ENCODE measurements at places on chromosomes 1 and 21.
A peak's percentile ranks its signal among the peaks of the same experiment; 100 is the strongest.

GRCh38 chr1:5267603-5268235, 613.3 kb downstream of the AJAP1 start:
- no peak for DNase-seq

DNA sequence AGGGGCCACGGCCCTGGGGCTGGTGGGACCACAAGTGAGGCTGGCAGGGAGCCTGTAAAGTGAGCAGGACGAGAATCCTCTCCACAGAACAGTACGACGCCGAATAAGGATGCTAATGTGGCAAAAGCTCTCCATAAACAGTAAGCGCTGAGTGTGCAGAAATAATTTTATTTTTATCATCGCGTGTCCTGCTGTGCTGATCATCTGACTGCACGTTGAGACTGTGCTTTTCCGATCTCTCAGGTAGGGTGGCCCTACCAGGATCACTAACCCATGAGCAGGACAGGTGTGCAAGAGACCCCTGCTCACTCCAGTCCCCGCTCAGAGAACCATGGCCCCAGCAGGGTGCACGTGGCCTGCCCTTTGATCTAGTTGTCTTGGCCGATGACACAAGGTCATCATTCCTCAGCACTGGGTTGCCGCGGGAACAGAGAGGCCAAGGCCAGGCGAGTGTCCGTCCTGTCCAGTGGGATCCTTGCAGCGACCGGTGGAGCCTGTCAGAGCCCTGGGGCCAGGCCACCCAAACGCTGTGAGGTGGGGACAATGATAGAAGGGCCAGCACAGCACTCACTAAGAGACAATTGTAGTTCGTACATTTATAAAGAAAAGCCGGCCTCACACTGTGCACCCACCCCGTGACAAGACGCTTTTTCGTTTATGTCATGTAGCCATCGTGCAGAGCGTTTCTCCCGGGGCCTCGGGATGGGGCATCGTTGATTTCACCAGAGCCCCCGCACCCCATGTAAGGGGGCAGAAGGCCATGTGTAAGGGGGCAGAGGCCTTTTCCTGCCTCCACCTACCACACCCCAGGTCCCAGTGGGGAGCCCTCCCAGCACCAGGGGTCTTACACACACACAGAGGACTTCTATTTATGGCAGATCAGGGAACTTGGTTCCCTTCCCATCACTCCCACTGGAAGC, 52.7 kb upstream of the ADARB1 start:
- no peak for DNase-seq

- DNase-seq: no peak
Measured at GRCh38 chr21:44071359-44072104, 35.7 kb upstream of the PWP2 start.

- no peak for DNase-seq
Measured at GRCh38 chr21:28375708-28376385, 616.8 kb downstream of the LTN1 start.

DNA sequence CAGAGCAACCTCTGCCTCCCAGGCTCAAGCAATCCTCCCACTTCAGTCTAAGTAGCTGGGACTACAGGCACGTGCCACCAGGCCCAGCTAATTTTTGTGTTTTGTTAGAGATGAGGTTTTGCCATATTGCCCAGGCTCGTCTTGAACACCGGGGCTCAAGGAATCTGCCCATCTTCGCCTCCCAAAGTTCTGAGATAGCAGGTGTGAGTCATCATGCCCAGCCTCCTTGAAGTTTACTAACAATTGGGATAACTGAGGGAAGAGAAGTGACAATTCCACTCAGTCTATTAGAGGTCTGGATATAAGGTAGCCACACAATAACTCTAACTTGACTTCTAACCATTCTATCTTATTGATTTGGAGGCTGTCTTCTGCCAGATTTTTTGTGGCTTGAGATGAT, 6.3 kb upstream of the RCC1 start:
- no peak for DNase-seq

- no peak for DNase-seq
Measured at GRCh38 chr1:99731384-99731783, 35.1 kb downstream of the FRRS1 start.

DNA sequence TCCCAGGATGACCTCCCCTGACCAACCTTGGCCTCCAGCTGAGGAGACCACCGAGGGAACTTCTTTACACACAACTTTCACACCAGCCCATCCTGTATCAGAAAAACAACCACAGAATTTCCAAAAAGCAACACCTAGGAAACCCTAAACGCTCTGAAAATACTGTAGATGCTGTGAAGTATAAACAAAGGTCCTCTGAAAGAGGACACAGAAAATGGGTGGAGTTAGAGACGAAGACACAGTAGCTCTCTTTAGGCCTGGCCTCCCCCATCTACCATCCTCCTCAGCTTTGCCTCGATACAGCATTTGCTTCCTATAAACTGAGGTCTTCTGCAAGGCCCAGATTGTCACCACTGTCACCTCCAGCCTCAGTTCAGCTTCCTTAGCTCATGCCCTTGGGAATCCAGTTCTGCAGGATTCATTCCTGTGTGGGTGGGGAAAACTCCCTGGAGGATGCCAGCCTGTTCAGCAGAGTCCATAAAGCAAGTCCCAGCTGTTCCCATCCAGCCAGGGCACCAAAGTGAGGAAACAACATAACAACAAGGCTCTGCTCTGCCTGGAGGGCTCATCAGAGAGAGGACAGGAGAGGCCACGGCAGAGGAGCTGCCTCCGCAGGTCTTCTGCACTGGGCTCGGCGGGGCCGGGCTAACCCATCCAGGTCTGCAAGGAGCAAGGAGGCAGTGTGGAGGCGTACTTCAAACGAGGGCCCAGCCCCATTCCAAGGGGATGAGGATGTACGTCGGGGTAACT, 15.0 kb downstream of the PIK3C2B start:
- DNase-seq: no peak

DNA sequence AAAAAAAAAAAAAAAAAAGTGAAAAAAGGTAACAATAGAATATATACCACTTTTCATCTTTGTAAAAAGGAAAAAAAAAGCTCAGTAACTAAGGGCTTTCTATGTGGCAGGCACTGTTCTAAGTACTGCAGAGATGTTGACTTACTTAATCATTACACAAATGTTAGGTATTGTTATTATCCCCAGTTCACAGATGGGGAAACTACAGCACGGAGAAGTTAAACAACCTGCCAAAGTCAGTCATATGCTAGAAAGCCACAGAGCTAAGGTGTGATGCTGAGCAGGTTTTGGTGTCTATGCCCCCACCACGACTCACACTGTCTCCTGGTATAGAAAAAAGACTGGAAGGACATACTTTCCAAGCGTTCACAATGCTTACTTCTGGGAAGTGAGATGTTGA, 6.6 kb upstream of the PNRC2 start:
- DNase-seq: no peak

DNA sequence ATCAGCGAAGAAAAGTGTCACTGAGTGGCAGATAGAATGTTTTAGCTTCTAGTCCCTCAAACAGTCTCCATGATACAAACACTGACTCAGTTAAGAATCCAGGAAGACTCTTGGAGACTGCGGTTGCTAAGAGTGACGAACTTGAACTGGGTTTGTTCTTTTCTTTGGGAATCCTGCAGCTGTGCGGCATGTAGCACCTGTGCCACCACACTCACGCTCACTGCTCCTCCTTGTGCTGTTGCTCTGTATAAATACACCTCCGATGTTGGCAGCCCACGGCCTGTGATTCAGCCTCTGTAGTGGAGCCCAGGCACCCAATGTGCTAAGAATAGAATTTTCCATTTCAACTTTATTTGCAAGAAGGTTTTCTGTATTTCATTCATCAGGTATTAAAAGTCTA, 5.5 kb upstream of the PPIE start:
- no peak for DNase-seq

DNA sequence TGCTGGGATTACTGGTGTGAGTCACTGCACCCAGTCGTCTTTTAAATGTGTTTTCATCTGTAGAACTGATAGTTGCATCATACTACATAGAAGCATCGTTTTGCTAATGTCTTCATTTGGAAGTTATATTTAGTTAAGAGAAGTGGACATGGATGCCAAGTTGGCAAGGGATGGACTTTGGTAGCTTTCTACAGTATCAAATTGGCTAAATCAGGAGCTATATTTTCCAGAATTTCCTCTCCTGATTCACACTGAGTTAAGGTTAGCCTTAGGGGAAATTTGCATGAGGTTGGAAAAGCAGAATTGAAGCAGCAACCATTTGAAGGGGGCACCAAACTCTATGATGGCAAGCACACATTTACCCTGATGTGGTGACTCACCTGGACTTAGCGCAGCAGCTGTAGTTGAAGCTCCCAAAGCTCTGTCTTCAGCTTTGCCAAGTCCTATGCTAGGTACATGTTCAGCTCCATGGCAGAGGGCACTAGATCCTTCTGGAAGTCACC, 43.9 kb downstream of the DUSP10 start:
- DNase-seq: no peak

DNA sequence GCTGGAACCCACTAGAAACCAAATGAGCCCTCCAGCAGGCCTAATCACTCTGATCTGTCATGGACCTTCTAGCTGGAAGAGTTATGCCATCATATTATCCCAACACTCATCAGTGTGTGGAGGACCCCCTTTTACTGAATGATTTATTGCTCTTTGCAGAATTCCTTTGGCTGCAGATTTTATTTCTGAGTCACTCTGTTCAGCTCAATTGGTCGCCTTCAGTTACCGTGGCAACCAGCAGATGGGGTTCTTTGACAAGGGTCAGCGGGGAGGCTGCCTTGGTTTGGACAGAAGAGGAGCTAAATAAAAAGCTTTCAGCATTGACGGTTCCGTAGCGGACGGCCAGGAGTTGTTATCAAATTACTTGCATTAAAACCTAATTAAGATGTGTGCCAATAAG, 220.1 kb downstream of the SDCCAG8 start:
- DNase-seq: no peak

- peak; percentile 77 for DNase-seq
Measured at GRCh38 chr1:2494323-2494693, 18.2 kb downstream of the PLCH2 start.

GRCh38 chr21:46131838-46132651, 23.3 kb downstream of the FTCD start:
- no peak for DNase-seq

GRCh38 chr1:204069887-204070286, 3.0 kb upstream of the SOX13 start:
- no peak for DNase-seq

GRCh38 chr1:79852004-79852403, 845.5 kb upstream of the ADGRL4 start:
- DNase-seq: no peak

DNA sequence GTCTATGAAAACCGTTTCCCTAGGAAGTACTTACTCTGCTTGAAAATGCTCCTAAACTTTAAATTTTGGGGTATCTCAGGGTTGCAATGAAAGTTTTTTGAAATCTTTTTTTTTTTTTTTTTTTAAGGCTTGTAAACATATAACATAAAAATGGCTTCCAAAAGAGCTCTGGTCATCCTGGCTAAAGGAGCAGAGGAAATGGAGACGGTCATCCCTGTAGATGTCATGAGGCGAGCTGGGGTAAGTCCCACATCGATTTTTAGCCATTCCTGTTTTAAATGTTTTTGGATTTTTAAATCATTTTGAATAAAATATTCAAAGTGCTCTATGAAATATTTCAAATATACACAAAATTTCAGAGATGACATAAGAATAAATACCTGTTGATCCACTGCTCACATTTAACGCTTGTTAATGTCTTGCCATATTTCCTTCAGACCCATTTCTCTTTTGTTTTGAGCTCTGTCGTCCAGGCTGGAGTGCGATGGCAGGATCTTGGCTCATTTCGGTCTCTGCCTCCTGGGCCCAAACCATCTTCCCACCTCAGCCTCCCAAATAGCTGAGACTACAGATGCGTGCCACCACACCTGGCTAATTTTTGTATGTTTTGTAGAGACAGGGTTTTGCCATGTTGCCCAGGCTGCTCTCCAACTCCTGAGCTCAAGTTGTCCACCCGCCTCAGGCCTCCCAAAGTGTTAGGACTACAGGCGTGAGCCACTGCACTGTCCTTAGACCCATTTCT, 1.3 kb downstream of the PARK7 start:
- DNase-seq: no peak

DNA sequence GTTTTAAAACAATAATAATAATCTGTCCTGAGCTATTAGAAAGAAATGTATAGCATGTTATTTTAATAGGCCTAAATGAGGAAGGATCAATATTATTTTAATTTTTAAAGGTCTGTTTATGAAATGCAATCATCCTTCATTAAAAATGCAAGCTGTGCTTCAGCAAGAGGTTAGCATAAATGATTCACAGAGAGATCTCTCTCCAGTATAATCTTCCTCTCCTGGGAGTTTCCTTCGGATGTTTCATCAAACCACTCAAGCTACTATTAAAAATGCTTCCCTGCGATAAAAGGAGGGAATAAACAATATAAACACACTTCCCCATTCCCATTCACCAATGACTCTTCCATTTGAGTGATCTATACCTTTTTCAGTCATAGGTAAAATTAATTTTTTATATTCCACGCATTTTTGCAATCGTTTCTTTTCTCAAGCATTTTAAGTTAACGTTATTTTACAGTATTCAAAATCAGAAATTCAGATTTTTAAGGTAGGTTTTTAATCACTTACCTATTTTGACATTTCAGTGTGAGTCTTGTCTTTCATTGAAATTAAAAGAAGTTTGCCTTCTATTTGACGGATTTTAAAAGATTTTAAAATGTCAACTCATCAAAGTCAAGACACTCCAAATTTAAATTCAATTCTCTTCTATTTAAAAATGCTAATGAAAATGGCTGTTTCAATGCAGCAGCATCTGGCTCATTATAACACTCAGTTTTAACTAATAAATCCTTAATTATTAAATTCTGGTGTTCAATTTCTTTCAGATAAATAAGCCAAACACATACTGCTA, 64.3 kb downstream of the RERE start:
- DNase-seq: no peak

- DNase-seq: no peak
Measured at GRCh38 chr1:39490596-39491145, 765 bp upstream of the BMP8A start.

- no peak for DNase-seq
Measured at GRCh38 chr21:43995521-43996105, 16.5 kb upstream of the TRAPPC10 start.

DNA sequence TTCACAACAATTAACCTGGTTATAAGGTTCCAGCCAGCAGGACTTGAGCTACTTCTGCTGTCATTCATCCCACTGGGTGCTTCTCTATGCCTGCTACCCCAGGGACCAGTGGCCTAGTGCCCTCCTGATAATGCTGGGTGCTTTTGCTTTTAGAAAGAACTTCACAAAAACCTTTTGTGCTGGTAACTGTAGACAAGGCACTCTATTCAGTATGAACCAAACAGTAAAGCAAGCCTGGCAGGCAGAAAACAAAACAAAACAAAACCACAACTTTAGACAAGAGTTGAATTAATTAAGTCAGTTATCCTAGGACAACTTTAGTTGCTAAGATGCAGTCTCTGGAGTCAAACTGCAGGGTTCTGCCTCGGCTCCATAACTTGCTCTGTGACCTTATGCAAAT, 61.9 kb upstream of the ADGRL2 start:
- no peak for DNase-seq
